ENCODE measurements at places on chromosomes 2 and 18. TPM values are rescaled to one million over a fixed set of nuclear protein-coding genes. Genes with fewer than 3 reads are reported as not detected.

The IL37 gene
- polyA plus RNA-seq: not detected

DNA sequence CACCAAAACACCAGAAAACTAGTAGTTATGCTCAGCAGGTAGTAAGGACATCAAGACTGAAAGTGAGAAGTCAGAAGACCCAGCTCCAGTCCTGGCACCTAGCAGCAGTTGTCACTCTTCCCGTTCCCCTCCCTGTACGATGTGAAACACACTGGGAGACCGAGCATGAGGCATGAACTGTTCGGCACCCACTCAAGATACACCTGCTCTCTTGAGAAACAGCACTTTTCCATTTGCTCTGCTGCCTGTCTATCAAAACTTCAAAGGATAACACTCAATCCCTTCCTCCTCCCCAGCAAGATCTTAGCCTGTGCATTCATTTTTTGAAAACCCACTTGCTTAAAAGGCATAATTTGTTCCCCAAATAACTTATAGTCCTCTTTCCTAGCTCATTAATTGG is 123.9 kb downstream of the PLEKHM3 start:
- H3K4me1 ChIP-seq: peaks cover 23% of the 10 kb centered on the region
- H3K4me3 ChIP-seq: no peak overlapping the region
- no peaks in the 10 kb centered on the region for H3K27me3 ChIP-seq

- H3K4me1 ChIP-seq: no peaks in the 10 kb centered on the region
- no peak overlapping the region for H3K27ac ChIP-seq
- H3K27me3 ChIP-seq: no peaks in the 10 kb centered on the region
- H3K4me3 ChIP-seq: no peak overlapping the region
- no peak for DNase-seq
Observed at GRCh38 chr2:41066168-41066567, 614.3 kb upstream of the SLC8A1 start.

DNA sequence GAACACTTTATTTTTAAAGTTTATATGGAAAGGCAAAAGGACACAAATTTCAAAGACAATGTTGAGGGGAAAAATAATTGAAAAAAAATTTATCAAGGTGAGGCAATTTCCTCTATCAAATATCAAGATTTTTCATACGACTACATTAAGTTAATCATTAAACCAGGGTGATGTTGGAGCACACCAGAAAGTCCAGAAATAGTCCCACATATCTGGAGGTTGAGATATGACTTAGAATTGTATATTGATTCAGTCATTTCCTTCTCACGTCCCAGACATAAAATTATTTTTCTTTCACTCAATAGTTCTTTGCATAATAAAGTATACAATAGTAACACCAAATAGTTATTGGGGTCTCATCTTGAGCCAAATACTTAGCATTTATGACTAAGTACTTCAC is 605.1 kb downstream of the NUP35 start:
- no peaks in the 10 kb centered on the region for H3K27me3 ChIP-seq
- H3K4me1 ChIP-seq: no peaks in the 10 kb centered on the region
- no peak overlapping the region for H3K27ac ChIP-seq
- H3K4me3 ChIP-seq: no peak overlapping the region
- no peak for DNase-seq

DNA sequence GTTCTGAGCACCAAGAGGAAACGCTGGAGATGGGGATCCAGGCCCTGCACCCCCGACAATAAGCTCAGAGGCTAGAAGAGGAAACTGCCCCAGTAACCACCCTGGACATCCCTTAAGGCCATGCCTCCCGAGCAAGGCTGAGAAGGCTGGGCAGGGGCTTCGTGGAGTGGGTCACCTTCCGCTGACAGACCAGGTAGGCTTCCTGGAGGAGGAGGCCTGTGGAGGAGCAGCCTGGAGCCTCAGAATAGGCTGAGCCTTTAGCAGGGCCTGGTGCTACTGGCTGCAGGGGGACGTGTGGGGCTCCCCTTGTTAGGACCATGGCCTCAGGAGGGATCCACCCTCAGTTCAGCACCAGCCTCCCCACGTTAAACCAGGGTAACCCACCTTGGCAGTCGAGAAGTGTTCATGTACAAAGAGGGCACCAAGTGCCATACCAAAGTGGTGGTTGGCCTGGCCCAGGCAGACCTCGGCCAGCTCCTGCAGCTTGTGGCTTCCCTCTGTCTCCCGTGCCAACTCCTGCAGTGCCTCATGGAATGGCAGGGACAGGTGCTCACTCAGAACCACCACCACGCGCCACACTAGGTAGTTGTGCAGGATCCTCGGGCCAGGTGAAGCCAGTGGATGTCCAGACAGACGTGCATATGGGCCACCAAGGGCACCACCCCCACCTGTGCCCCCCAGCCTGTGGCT is 28.5 kb upstream of the ALPP start:
- DNase-seq: no peak
- H3K27ac ChIP-seq: no peak overlapping the region
- no peak overlapping the region for H3K4me3 ChIP-seq

The POTEJ gene
- not detected for polyA plus RNA-seq

- H3K4me1 ChIP-seq: peaks cover 11% of the 10 kb centered on the region
- H3K36me3 ChIP-seq: no peaks in the 10 kb centered on the region
- H3K27ac ChIP-seq: no peak overlapping the region
- no peaks in the 10 kb centered on the region for H3K27me3 ChIP-seq
- DNase-seq: no peak
Observed at GRCh38 chr2:69102041-69102593, 89.1 kb downstream of the ANTXR1 start.

DNA sequence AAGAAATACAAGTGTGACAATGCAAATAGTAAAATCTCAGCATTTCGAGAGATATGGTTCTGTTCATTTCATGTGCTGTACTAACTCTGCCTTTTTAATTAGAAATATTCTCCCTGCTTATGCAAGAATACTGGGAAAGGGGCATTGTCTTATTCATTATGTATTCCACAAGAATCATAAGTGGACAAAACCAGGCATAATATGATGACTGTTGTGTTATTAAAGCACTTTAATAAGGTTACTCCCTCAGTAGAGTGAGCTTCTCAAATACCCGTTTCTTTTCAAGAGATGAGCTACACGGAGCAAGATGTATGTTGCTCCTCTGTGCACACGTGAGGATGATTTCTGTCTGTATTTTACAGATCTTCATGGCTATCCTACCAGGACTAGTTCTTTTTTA is 638.7 kb upstream of the FANCL start:
- H3K4me1 ChIP-seq: no peaks in the 10 kb centered on the region
- H3K36me3 ChIP-seq: no peaks in the 10 kb centered on the region
- DNase-seq: no peak
- no peak overlapping the region for H3K27ac ChIP-seq
- no peaks in the 10 kb centered on the region for H3K27me3 ChIP-seq
- no peak overlapping the region for H3K4me3 ChIP-seq

The NTSR2 gene
- not detected for polyA plus RNA-seq

The PAX8 gene
- 0.16 TPM for polyA plus RNA-seq

The SLC9A4 gene
- 1.6 TPM for polyA plus RNA-seq

The GLI2 gene
- 5.3 TPM for polyA plus RNA-seq

- no peak overlapping the region for H3K4me3 ChIP-seq
- no peaks in the 10 kb centered on the region for H3K27me3 ChIP-seq
- H3K36me3 ChIP-seq: no peaks in the 10 kb centered on the region
- DNase-seq: no peak
- no peaks in the 10 kb centered on the region for H3K4me1 ChIP-seq
Observed at GRCh38 chr18:10760986-10761385, 235.2 kb downstream of the NAPG start.

The AFG3L2 gene
- polyA plus RNA-seq: 43.0 TPM

DNA sequence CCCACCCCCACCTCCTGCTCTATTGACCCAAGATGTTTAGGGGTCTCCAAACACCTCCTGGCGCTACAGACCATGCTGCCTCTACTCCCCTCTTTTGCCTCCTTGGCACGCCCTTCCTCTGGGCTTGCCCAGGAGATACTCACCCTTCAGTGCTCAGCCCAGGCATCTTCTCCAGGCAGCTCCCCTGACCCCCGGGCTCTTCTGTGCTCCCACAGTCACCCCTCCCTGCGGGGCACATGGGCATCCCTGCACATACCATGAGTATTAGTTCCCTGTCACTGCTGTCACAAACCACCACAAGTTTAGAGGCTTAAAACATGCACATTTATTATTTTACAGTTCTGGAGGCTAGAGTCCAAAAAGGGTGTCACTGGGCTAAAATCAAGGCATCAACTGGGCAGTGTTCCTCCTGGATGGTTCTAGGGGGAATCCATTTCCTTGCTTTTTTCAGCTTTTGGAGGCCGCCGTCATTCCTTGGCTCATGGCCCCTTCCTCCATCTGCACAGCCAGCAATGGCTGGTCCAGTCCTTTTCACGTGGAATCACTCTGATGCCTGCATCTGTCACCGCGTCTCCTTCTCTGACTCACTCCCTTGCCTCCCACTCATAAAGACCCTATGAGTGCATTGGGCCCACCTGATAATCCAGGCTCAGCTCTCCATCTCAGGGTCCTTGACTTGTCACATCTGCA is 230.4 kb upstream of the COPS8 start:
- H3K4me1 ChIP-seq: peaks cover 15% of the 10 kb centered on the region
- H3K4me3 ChIP-seq: no peak overlapping the region
- no peak overlapping the region for H3K27ac ChIP-seq
- no peaks in the 10 kb centered on the region for H3K27me3 ChIP-seq

- no peak overlapping the region for H3K27ac ChIP-seq
- no peak for DNase-seq
- H3K4me3 ChIP-seq: no peak overlapping the region
- peaks cover 11% of the 10 kb centered on the region for H3K27me3 ChIP-seq
- H3K36me3 ChIP-seq: no peaks in the 10 kb centered on the region
- H3K4me1 ChIP-seq: peaks cover 6% of the 10 kb centered on the region
Observed at GRCh38 chr2:5982903-5983265, 290.7 kb downstream of the SOX11 start.

DNA sequence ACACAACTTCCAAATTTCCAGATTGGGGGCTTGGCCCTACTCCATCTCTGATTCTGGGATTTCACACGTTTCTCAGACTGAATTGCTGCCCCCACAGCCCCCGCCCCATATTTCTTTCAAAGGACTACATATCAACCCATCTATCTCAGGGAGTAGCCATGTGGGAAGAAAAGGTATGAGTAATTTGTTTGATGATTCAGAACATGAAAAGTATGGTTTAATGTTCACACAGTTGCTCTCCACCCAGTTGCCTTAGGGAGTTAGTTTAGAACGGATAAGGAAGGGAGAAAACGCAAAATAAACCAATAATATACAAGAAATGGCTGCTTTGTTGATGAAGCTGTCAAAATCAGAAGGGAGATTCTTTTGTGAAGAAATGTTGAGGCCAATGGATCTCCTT is 145.1 kb downstream of the PIEZO2 start:
- DNase-seq: peak; percentile 15
- H3K36me3 ChIP-seq: no peaks in the 10 kb centered on the region
- no peaks in the 10 kb centered on the region for H3K27me3 ChIP-seq

The HOXD13 gene
- polyA plus RNA-seq: 24.7 TPM

DNA sequence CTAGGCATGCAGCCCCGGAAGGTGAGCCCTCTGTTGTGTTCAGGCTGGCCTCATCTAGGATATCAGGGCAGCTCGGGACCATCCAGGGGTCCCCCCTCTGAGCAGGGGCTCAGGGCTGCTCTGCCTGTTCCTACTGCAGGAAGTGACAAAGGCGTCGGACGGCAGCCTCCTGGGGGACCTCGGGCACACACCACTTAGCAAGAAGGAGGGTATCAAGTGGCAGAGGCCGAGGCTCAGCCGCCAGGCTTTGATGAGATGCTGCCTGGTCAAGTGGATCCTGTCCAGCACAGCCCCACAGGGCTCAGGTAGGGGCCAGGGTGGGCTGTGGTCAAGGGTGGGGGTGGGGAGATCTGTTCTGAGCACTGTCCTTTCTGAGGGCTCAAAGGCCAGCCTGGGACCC is 13.1 kb downstream of the KCNIP3 start:
- no peak for DNase-seq
- H3K27me3 ChIP-seq: no peaks in the 10 kb centered on the region
- H3K36me3 ChIP-seq: no peaks in the 10 kb centered on the region

DNA sequence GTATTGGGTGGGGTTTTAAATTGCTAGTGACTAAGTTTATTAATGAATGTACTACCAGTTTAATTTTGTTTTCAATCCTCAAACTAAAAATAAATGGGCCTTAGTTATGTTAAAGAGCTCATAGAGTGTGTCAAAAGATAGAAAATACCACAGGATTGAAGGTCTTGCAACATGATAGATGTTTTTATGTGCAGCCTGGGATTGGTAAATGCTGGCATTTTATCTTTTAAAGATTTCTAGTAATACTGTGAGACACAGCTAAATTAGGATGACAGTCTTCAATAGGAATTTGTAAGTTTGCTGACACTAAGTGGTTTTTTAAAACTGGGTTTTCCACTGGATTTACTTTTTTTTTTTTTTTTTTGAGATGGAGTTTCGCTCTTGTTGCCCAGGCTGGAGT is 122.3 kb downstream of the HAUS1 start:
- H3K27me3 ChIP-seq: no peaks in the 10 kb centered on the region
- no peak overlapping the region for H3K4me3 ChIP-seq
- H3K36me3 ChIP-seq: no peaks in the 10 kb centered on the region
- H3K4me1 ChIP-seq: no peaks in the 10 kb centered on the region

The CRYGD gene
- 0.47 TPM for polyA plus RNA-seq

- peaks cover 4% of the 10 kb centered on the region for H3K27me3 ChIP-seq
- no peaks in the 10 kb centered on the region for H3K36me3 ChIP-seq
- no peak overlapping the region for H3K4me3 ChIP-seq
- no peak overlapping the region for H3K27ac ChIP-seq
Observed at GRCh38 chr2:129623783-129624182, 355.7 kb upstream of the RAB6C start.

The CXCR4 gene
- polyA plus RNA-seq: 2.4 TPM

DNA sequence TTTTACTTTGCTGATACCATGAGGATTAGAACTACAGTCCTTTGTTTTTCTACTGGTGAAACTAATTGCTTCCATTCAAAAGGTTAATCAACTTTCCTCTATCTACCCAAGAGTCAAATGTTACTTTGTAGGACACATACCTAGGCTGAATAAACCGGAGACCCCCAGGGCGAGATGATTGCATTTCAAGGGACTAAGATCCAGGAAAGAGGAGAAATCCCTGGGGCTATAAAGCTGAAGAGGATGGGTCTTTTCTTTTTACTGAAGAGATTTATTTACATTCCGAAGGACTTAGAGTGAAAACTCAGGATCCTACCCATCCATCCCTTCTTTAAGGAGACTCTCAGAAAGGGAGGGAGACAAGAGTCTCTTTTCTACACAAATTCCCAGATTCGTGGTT is 331.9 kb downstream of the CDH19 start:
- H3K36me3 ChIP-seq: no peaks in the 10 kb centered on the region
- no peak for DNase-seq
- H3K4me1 ChIP-seq: no peaks in the 10 kb centered on the region
- H3K27me3 ChIP-seq: no peaks in the 10 kb centered on the region

The MC5R gene
- not detected for polyA plus RNA-seq

DNA sequence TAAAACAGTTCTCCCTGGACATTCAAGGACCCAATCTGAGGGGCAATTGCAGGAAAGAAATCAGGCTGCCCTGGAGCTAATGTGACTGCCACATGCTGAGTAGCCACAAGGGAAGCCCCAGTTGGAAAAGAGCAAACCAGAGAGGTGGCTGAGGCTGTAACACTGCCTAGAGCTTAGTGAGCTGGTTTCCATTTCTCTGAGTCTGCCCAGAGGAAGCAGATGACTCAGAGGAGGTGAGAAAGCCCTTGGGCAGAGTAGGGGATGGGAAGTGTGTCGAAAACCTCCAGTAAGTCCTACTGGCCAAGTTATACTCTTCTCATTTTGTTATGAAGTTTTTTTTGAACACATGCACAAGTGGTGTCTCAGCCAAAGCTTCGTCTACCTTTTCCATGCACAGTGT is 753.0 kb downstream of the CNTNAP5 start:
- DNase-seq: no peak
- H3K36me3 ChIP-seq: no peaks in the 10 kb centered on the region
- no peak overlapping the region for H3K4me3 ChIP-seq

The EFHD1 gene
- polyA plus RNA-seq: 13.4 TPM

Data from hepatocyte (in vitro differentiated cells).